ENCODE measurements at places on chromosomes 5 and 9.

GRCh38 chr5:176652136-176652535, 4.9 kb downstream of the TSPAN17 start:
- DNase-seq, result no peak

- DNase-seq, result no peak
Measured at GRCh38 chr9:16033253-16033652, 480.4 kb downstream of the CCDC171 start.

DNA sequence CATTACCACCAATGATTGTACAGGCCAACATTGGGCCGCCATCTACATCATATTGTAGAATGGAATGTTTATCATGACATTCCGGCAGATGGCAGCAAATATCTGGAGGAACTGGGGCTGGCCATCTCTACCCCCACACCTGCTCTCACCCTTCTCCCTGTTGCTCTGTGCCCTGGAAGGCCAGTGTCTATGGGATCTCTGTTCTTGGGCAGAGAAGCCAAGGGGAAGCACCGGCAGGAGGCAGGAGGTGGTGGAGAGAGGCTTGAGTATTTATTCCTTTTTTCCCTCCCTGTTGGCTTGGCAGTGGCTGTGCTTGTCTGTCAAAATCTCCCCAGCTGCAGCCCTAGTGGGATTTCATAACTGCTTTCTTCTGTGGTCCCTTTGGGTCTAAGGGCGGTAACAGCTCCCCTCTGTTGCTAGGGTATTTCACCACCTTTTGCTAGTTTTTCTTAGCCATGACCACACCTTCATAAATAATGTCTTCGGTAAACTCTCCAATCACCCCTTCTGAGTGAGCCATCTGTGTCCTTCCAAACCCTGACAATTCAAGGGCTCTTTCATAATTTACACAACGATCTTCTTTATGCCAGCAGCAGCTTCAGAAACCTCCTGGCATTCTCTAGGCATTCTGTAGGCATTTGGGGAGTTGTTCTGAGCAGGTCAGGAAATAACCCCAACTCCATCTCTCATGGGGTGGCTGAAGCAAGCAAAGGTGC, 225.8 kb downstream of the MELK start:
- DNase-seq, result no peak

DNA sequence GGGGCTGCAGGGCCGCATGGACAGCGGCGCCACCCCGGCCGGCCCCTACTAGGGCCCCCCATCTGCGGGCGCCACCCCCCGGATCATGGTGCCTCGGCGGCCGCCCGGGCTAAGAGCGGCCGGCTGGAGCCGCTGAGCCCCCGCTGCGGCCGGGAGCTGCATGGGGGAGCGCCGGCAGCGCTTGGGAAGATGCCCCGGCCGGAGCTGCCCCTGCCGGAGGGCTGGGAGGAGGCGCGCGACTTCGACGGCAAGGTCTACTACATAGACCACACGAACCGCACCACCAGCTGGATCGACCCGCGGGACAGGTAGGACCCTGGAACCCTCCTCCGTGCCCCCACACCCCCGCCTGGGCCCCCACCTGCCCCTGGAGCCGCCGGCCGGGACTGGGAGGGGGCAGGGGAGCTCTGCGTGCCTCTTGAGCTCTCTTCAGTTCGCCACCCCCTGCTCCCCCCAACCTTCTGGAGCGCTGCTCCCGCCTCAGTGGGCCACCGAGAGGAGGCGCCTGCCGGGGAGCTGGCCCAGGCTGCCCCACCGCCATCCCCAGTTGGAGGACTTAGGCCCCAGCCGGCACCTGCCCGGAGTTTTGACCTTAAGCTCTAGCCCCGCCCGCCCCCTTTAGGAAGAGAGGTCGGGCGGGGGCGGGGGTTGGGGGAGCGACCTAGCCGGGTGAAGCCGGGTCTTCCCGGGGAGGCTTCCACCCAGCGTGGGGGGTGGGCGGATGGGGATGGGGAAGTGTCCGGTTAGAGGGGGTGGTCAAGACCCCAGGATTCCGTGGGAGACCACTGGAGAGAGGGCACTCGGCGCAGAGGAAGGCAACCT, 730 bp downstream of the WWC1 start:
- DNase-seq, result no peak

DNA sequence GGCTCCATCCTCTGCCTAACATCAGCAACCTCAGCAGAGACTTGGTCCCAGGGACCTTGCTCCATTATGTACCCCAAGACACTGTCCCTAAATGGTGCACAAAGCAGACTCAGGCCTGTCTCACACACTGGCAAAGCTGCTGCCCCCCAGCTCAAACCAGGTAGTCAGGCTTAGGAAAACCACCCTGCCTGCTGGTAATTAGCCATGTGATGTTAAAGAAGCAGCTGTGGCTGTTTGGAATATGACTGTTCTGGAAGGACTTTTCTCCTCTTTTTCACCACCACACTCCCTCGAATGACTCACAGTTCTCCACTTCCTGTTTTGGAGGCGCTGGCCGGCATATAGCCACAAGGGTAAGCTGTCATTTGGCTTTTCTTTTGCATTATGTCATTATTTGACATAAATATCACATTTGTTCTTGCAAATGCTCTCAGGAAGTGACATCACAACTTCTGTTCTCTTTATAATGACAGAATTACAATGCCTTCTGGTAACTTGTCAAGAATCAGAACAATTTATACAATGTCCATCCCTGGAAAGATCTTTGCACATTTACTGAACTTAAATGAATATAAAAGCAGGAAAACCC, 113.9 kb downstream of the SUSD1 start:
- DNase-seq, result peak; percentile 32

Measured in DND-41 (cell line).